GM13976 (cell line): ENCODE measurements at places on chromosomes 7 and 10.

DNA sequence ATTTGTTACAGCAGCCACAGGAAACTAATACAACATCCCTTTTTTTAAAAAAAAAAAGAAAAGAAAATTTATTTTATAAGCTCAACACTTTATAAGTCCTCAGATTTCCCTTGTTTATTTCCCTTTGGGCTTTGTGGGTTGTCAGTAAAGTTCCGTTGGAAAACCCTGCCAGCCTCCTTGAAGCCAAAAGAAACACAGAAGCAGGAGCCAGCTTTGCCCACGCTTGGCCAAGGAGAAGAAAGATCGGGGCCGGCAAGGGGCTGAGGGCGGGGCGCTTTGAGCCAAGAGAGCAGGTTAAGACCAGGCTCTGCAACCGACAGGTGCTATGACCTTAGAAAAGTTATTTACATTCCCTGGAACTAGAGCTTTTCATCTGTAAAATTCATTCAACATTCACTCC, 72.7 kb downstream of the RGS10 start:
- no peak for DNase-seq

DNA sequence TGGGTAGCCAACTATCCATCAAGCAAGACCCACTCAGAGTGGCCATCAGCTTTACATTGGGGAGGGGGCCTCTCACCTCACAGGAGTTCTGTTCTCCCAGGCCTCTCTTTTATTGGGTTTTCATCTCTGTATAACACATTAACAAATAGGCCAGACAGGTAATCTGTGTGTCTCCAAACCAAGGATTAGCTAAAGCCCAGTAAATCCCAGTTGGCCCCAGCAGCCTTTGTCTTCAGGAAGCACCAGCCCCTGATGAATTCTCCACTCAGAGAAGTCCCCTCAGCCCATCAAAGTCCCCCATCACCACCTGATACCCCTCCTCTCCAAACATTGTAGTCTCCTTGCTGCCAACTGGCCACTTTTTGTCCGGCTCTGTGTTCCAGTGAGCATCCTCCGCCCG, 16.9 kb upstream of the SLF2 start:
- DNase-seq: no peak

- no peak for DNase-seq
Observed at GRCh38 chr7:127066974-127067373, 185.8 kb downstream of the GRM8 start.

DNA sequence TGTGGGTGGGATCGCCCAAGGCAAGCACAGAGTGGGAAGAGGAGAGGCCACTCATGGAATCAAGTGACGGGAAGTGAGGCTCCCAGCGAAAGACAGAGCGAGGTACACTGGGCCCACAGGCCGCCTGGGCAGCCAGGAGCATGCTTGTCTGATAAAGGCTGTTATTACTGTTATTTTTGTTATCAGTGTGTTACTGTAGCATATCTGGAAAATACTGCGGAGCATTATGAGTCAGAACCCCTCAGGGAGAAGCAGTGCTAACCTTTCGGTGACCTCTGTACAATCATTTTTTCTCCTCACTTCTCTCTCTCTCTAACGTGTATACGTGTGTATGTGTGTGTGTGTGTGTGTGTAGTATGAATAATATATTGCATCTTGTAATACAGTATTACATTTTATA, 3.8 kb upstream of the TCERG1L start:
- no peak for DNase-seq

DNA sequence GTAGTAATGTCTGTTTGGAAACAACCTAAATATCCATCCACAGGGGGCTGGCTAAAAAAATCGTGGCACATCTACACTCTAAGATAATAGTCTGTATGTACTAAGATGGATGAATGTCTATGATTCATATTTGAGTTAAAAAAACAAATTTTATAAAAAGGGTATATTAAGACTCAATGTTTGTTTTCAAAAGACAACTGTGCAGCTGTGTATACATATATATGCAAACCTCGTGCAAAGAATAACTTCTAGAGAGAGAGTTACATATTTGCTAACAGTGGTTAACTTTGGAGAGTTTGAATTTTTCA, 323.5 kb downstream of the PLXNA4 start:
- DNase-seq: no peak

DNA sequence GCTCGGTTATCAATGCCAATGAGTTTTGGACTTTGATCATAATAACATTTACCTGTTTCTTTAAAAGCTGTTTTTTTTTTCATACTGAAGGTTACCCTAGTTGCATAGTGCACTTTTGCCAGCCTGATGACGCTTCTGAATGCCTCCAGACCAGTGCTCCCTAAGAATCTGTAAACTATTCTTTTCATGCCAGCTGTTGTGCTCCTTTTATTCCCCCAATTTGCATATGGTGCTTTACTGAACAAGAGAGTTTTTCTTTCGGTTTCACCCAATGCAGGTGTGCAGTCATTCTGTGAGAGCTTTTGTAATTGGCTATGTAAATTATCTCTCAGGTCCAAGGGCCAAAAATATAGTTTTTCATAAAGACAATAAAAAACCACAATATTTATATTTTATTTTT, 48.1 kb upstream of the GLCCI1 start:
- peak; percentile 44 for DNase-seq

GRCh38 chr10:87816163-87816897, 1.7 kb downstream of the ATAD1 start:
- DNase-seq: no peak

DNA sequence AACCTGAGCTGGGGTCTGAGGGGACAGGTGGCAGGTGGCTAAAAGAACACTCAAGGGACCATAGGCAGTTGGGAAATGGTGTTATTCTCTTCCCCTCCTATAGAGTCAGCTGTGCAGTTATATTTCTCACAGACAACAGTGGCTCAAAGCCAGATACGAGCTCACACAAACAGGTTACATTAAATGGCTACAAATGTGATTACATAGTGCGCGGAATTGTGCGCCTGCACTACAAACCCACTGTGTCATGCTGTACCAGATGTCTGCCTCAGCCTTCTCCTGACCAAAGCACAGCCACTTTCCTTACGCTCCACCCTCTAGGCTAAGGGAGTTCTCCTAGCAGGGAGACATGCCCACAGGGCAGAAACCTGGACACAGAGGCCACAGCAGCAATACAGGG, 387.2 kb downstream of the CNTNAP2 start:
- no peak for DNase-seq

DNA sequence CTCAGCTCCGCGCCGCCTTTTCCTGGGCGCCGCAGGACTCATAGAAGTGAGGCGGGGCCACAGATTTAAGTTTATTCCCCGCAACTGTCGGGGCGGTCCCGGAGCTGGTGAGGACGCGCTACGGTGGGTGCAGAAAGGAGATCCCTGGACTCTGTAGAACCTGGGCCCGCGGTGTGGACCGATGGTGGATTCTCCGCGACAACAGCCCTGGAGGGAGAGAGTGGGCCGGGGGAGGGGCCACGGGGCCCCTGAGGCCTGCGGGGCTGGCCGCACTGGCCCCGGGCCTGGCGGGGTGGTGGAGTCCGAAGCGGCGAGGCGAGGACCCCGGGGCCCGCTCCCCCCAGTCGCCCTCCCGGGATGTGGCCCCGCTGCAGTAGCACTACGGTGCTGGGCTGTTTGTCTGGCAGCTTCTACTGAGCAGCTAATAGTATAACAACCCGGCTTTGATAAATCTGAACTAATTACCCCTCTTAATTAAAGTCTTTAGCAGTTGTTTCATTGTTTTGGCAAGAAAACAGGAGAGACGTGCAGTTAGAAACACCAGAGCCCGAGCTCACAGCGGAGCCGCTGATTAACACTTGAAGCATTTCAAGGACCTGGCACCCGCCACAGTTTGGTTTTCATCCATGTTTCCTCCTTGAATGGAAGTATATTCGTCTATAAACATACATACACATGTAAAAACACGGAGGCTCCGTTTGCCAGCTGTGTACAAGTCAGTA, 4.2 kb downstream of the FEZF1 start:
- DNase-seq: no peak

GRCh38 chr10:110498982-110499795, 1.5 kb downstream of the DUSP5 start:
- DNase-seq: peak; percentile 59

DNA sequence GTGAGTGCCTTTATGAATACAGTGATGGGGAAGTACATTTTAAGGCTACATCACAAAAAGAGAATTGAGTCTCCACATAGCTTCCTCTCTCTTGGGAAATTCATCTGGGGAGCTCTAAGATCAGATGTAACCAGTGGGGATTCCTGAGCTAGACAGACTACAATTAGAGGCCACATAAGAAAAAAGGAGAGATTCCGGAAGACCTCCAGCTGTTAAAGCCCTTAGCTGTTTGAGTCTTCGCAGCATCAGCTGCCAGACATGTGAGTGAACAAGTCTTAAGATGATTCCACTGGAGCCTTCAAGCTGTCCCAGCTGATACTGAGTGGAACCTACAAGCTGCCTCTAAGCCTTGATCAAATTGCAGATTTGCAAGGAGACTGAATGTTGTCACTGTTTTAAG, 448.5 kb downstream of the NXPH1 start:
- DNase-seq: no peak

DNA sequence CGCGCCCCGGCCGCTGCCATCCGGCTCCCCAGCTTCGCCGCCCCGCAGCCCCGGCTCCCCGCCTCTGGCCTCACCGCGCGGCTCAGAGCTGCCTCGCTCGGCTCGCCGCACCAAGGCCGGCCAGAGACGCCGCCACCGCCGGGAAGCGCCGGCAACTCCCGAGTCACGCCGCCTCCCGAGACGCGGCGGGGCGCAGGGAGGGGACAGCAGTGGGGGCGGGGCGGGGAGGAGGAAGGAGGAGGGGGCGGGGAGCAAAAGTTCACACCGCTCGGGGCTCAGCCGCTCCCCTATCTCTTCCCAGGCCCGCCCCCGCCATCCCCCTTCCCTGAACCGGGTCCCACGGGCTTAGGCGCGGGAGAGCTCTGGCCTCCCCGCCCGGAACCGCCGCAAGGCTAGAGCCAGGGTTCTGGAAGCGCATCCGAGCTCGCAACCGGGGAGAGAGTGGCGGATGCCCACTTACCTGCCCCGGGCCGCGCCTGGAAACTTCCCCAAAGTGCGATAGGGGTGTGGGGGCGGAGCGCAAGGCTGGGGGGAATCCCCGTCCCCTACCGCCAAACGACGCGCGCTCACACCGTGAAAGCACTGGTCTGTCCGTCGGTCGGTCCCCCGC, 1.0 kb downstream of the CHST15 start:
- DNase-seq: peak; percentile 78

DNA sequence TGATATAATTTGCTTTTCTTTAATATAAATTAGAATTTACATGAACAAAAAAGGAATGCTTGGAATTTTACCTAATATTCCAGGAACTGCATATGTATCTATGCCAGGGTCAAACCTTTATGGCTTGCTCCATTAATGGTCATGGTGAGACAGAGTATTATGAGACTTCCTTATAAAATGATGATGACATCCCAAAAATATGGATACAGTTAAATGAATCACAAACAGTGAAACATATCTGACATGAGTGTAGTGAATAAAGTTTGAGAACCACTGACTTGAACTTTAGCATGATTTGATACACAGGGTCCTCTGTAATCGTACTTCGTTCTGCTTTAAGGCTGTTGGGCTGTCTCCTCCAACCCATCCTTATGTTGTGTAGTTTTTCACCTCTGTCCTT, 51.8 kb downstream of the MARCHF5 start:
- DNase-seq: no peak

DNA sequence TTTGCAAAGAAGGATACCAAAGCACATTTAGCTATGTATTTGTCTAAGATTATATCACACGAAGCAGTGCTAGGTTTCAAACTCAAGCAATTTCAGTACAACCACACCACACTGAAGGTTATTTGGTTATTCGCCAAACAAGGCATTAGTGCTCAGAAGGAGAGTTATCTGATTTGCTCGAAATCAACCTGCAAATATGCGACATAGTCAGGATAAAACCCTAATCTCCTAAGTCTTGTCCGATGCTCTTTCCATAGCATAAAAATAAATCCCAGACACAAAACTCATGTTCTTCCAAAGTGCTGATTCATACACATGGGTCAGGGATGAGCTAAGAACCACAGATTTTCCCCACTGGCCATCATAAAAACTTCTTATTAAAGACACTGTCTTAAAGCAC, 1288.0 kb upstream of the SORCS1 start:
- DNase-seq: no peak

DNA sequence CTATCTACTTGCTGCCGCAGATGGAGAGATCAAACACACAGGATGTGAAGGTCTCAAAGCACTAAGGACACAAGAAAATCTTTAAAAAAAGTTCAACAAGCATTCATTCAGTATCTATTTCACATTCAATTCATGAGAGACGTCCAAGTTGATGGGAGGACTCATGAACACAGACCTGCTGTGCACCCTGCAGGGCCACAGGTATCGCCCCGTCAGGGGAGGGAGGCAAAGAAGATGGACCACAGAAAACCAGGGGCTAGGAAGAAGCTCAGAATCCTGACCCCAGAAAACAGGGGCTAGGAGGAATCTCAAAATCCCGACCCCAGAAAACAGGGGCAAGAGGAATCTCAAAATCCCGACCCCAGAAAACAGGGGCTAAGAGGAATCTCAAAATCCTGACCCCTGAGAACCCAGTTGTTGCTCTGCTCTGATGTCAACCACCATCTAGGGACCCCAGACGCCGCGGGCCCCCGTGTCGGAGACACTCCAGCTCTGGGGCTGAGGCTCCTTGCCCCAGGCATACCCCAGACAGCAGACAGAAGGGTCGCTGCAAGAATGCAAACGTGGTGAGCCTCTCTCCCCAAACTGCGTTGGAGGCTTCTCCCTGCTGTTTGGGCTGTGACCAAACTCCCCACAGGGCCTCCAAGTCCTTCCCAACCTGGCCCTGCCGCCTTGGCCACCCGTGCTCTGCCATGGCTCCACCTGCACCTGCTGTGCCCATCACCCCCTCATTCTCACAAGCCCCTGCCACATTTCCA, 197.6 kb downstream of the DIP2C start:
- no peak for DNase-seq

GRCh38 chr10:124416733-124417132, 2.0 kb downstream of the OAT start:
- no peak for DNase-seq

- no peak for DNase-seq
Observed at GRCh38 chr7:53743697-53744402, 708.4 kb downstream of the POM121L12 start.

- no peak for DNase-seq
Observed at GRCh38 chr7:28629216-28629842, 217.0 kb downstream of the CREB5 start.
